ENCODE measurements at places on chromosomes 5 and 9.

GRCh38 chr5:73946278-73946677, 320.3 kb downstream of the ARHGEF28 start:
- no peak for DNase-seq

- no peak for DNase-seq
Measured at GRCh38 chr5:167294882-167295680, 996.4 kb upstream of the WWC1 start.

DNA sequence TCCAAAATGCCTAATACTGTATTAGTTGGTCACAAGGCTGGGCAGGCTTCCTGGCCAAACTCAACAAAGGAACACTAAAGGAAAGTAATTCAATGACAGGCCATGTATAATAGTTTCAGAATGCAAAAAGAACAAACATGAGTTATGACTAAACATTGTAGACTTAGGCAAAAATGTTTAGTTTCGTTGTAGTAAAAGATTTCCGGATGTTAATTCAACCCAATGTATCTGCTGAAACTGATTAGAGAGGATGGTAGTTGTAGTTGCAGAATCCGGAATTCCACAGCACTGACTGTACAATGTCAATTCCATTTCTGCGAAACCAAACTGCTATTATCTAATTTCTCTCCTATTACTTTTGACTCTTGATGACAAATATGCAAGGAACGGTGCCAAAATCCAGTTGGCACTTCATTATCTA, 117.9 kb upstream of the FST start:
- DNase-seq, result no peak

- DNase-seq, result no peak
Measured at GRCh38 chr5:76245590-76245989, 157.5 kb upstream of the IQGAP2 start.

DNA sequence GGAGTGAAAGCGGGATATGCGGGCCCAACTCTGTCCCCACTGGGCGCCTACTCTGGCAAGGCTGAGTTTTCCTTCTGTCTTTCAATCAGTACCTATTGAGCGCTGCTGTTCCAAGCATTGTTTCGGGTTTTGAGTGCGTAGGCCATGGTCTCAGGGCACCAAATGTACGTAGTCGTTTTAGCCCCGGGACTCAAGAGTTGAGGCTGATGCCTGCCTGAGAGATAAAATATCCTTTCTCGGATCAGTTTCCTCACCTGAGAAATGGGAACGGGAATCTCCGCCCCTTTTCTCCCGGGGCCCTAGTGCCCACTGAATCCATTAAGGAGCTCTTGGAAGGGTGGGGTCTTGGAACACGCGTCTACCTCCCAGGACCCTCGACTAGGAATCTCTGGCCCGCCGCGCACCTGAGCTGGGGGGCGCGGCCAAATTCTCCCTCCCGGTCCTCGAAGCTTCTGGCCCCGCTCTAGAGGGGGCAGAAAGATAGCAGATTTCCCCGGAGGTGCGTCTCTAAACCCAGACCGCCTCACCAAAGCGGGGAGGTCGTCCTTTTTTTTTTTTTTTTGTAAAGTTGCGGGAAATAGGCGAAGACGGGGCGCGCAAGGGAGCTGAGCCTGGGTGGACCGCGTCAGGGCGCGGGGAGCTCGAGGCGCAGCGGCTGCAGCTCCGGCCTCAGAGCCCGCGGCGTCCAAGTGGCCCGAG, 494 bp upstream of the CXXC5 start:
- no peak for DNase-seq

DNA sequence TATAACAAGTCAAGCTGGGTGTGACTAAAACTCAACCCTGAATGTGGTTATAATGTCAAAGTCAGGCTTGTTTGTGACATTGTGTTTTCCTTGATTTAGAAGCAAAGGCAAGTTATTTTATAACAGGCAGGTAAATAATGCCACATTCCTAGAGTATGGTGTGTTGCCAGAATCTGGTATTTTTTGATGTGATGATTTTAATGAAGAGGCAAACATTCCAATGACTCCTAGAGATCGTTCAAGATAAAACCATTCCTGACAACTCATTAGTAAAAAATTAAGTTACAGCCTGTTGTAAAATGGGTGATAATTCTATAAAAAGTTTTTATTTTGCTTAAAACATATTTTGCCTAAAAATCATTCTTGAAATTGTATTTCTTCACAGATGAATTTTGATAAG, 60.0 kb downstream of the RAB14 start:
- no peak for DNase-seq

DNA sequence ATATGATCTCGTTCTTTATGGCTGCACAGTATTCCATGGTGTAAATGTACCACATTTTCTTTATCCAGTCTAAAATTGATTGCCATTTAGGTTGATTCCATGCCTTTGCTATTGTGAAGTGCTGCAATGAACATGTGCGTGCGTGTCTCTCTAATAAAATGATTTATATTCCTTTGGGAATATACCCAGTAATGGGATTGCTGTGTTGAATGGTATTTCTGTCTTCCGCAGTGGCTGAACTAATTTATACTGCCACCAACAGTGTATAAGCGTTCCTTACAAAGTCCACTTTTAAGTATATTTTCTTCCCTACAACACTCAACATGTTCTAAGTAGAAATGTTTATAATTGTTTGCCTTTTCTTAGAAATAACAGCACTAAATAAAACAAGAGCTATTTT, 521.9 kb downstream of the DTWD2 start:
- no peak for DNase-seq

DNA sequence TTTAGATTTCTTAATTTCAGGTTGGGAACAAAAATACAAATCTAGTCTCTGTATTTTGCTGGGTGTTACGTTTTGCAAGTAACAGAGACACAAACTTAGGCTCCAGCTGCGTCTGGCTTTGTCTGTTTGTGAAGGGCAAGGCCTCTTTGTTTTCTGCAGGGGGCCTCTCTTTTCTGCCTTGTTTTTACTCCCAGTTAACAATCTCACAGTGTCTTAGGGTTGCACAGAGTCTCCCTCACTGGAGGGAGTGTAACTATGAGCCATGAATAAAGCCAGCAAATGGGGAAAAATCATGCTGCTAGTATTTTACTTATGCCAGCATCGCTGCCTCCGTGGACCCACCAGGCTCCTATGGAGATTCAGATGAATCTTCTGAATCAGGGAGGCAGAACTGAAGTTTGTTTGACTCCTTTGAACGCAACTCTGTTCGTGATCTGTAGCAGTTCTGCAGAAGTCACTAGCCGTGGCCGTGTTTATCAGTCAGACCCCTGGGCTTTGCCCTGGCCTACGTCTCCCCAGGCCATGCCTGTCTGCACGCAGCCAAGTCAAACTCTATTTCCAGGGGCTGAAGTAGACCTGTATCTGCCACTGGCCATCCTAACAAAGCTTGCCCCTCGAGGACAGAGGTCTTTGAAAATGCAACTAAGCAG, 77.2 kb downstream of the ATP10B start:
- no peak for DNase-seq

DNA sequence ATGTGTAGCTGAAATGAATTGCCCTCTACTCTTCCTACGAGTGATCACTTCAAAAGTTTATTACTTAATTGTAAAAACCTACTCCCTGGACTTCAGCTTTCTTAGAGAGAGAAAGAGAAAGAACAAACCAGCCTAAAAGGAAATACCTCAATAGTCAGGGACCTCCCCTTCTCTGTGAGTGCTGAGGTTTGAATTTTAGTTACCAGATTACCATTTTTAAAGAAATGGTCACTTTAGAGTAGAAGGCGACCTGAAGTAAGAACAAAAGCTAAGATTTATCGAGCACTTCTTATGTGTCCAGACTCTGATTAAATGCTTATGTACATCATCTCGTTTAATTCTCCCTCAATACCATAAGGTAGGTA, 11.3 kb downstream of the RAPGEF1 start:
- DNase-seq, result no peak

GRCh38 chr5:32709750-32710549, 1.2 kb upstream of the NPR3 start:
- DNase-seq, result peak; percentile 68

GRCh38 chr9:102631559-102631958, 363.6 kb upstream of the CYLC2 start:
- peak; percentile 2 for DNase-seq

- DNase-seq, result no peak
Measured at GRCh38 chr5:124234770-124235562, 511.5 kb downstream of the ZNF608 start.

DNA sequence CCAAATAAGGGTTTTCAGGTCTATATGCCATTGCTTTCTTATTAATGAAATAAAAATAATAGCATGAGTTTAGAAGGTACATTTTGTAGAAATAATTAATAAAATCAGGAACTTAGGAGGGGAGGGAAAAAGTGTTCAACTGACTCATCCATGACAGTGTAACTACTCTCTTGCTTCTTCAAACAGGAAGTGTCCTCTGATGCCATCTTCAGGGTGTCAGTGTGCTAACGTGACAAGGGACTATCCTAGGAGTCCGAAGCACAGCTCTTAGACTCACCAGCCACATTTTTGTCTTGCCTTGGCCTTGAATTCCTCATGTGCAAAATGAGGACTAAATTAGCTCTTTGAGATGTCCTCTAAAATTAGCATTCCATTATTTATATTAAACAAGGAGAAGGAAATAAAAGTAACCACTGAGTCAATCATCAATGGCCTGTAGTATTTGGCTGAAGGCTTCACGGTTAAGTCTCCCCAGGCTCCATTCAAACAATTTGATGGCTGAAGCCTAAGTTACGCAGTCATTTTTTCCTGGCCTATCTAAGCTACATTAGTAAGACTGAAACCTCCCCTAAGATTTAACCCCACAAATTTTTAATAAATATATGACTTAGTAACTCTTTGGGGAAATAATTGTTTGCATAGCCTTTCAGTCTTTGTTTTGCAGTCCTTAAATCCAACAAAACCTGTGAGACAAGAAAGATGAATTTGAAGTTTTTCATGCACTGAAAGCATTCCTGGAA, 151.1 kb downstream of the ARL15 start:
- no peak for DNase-seq

GRCh38 chr9:109652971-109653370, 127.0 kb upstream of the PALM2AKAP2 start:
- peak; percentile 34 for DNase-seq

GRCh38 chr5:57476601-57477056, 6.0 kb downstream of the ACTBL2 start:
- DNase-seq, result no peak

GRCh38 chr9:90727488-90727887, 74.1 kb upstream of the SYK start:
- no peak for DNase-seq

DNA sequence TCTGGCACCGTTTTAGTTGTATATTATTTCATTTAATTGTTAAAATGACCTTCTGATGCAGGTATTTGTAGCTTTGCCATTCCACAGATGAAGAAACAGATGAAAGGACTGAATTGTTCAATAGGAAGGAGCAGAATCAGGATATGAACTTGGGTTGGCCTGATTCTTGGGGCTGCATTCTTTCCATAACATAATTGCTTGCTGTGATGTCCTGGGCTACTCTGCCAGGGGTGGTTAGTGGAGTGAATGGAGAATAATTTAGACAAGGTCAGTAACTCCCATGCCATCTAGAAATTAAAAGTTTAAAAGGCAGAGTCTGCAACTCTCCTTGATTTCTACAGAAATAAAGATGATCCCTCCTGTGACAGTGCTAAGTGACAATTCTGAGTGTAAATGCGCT, 15.9 kb downstream of the TLR4 start:
- no peak for DNase-seq

DNA sequence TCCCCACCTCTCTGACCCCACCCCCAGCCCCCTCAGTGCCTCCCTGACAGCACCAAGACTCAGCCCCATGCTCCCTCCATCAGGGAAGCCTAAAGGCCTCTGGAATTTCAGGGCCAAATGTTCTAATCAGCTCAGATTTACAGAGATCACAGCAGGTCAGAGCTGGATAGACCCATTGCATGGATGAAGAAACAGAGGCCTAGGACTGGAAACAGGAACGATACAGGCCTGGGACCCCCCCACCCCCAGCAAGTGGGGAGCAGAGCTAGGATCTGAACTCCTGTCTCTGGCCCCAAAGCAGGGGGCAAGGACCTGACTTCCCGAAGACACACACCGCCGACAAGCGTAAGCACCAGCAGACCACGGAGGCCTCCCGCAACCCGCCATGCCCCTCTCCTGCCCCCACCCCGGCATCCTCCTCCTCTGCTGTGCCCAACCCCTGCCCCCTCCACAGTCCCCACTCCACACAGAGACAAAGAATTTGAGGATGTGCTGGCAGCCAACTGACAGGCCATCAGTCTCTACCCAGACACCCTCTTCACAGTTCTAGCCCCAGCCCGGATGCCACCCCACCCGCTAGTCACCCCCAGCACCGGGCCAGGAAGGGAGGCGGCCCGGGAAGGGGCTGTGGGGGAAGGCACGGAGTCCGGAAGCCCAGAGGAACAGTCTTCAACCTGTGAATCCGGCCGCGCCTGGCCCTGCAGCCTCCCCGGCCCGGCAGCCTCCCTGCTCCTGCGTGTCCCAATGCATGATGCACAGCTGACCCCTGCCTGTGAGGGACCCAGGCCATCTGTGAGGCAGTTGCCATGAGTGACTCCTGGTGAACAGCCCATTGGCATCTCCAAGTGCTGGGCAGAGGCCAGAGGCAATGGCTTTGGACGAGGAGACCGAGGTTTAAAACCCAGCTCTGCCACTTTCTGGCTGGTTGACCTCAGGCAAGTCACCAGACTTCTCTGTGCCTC, 31.3 kb downstream of the NDUFA8 start:
- DNase-seq, result no peak

DNA sequence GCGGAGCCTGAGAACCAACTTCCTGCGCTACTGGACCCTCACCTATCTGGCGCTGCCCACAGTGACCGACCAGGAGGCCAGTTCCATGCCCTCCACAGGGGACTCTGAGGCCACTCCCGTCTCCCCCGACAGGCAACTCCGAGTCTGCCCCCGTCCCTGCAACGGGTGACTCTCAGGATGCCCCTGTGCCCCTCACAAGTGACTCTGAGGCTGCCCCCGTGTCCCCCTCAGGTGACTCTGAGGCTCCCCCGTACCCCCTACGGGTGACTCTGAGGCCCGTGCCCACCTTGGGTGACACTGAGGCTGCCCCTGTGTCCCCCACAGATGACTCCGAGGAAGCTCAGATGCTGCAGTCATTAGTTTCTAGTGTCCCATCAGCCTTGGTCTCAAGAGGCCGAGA, 25.1 kb downstream of the CEL start:
- no peak for DNase-seq

GRCh38 chr5:111227801-111228200, 3.6 kb downstream of the CAMK4 start:
- no peak for DNase-seq

- no peak for DNase-seq
Measured at GRCh38 chr5:81202655-81203054, 30.5 kb upstream of the CKMT2 start.

- DNase-seq, result no peak
Measured at GRCh38 chr5:2522372-2522771, 229.1 kb downstream of the IRX2 start.

- DNase-seq, result no peak
Measured at GRCh38 chr5:82798676-82799075, 278.5 kb downstream of the TMEM167A start.

GRCh38 chr5:73445665-73446630, 2.6 kb downstream of the FOXD1 start:
- DNase-seq, result no peak

DNA sequence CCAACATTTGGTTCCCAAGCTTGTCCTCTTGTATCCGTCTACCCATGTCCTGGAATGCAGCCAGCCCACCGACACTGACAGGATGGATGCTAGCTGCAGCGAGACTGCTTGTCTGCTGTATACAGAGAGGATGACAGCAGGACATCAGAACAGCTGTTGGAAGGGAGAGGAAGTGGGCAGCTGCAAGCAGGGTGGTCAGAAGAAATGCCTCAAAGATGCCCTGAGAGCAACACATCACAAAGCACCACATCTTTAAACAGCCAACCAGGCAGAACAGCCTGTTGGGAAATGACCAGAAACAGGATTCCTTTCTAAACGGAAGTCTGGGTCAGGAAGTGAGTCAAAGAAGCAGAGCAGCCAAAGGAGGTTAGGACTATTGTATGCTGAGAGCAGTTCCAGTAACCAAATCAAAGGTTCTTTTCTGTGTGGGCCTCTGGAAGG, 219.1 kb downstream of the NDUFS4 start:
- peak; percentile 63 for DNase-seq

All from activated CD4-positive, alpha-beta T cell treated with anti-CD3 and anti-CD28 coated beads, Interleukin-10, Interleukin-2, amounts not matched to agents 100 ng/mL and 50 ng/mL, durations not matched to agents 16 hours and 8 hours (primary cell).